ENCODE measurements at places on chromosomes 7 and 10.

DNA sequence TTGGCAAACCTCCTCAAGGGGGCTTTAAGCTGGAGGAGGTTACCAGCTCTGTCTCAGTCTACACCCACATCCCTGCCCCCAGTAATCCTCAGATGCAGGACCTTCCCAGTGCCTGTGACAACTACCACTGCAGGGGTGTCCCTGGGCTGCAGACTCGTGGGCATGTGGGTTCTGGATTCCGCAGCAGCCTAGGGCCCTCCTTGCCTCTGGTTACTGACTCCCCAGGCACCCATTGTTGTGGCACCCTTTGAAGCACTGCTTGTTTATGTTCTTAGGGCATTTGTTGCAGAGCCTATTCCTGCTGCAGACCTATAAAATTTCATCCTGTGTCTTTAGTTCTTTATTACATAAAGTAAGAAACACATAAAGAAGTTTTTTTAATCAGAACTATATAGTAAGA lies 51.1 kb upstream of the GJD4 start:
- no peak for DNase-seq

DNA sequence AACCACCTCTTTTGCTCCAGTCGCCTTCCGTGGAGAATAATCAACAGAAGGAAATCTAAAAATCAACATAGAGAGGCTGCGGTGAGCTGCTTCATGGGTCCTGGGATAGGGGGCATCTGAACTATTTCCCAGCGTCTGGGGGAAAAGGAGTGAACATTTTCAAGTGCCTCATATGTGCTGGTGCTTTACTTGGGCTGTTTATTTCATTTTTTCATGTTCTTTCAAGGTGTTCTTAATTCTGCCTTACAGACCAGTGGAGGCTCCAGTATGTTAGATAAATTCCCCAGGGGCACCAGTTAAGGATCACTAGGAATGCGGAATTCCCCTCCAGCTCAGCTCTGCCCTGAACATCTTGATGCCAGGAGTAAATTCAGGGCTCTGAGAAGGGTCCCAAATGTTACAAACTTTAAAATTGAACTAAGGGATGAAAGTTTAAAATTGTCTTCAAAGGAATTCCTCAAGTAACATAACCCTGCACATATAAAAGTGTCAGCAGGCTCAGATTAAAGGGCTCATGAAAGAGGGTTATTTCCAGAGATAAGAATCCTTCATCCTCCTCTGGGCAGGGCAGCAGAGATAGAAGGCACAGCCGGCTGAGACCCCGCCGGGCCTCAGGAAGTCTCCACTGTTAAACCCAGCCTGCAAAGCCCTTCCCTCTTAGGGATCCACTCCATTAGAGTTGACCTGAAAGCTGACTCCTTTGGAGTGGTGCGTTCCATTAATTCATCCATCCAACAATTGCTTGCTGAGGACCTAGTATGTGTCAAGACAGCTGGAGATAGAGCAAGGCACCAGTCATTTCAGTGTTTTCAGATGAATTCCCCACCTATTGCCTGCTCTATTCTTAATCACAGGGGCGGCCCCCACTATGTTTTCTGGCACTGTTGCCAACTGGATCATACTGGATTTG lies 345.8 kb downstream of the KCNMA1 start:
- no peak for DNase-seq

GRCh38 chr10:124678557-124679240 lies 65.5 kb downstream of the FAM53B start:
- DNase-seq: no peak

DNA sequence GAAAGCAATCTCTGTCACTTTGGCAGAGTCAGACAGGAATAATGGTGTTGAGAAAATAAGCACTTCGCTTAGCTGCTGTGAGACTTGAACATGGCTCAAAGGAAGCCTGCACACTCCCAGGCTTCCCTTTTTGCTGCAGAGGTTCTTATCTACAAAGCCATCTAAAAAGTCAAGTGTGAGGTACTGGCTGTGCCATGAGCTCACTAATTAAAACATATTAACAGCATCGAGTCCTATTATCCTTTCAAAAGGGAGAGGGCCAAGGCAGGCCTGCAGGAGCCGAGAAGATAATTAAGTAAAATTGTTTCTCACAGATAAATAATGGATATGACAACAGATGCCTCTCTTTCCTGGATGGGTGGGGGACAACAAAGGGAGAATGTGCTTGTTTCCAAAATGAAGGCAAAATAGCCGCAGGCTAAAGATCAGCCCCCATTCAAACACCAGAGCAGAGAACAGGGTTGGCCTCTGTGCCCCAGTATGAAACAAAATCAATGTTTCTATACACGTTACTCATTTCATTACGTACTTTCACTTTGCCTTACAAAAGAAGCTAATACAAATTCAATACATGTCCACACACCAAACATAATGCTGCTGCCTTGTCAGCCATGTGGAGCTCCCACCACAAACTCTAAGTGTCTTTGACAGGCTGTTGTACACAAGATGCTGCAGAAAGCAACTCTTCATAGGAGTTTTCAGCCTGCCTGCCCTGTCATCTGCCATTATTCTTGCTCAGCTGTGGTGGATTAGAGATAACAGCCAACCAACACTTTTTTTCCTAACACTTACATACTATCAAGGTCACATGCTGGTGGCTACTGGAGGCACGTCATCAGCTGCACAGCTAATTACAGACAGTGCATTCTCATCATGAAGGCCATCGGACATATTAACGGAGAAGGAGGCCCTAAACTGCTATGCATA lies 55.3 kb downstream of the ELAPOR2 start:
- no peak for DNase-seq

GRCh38 chr10:78004215-78005026 lies 24.9 kb downstream of the POLR3A start:
- DNase-seq: no peak

DNA sequence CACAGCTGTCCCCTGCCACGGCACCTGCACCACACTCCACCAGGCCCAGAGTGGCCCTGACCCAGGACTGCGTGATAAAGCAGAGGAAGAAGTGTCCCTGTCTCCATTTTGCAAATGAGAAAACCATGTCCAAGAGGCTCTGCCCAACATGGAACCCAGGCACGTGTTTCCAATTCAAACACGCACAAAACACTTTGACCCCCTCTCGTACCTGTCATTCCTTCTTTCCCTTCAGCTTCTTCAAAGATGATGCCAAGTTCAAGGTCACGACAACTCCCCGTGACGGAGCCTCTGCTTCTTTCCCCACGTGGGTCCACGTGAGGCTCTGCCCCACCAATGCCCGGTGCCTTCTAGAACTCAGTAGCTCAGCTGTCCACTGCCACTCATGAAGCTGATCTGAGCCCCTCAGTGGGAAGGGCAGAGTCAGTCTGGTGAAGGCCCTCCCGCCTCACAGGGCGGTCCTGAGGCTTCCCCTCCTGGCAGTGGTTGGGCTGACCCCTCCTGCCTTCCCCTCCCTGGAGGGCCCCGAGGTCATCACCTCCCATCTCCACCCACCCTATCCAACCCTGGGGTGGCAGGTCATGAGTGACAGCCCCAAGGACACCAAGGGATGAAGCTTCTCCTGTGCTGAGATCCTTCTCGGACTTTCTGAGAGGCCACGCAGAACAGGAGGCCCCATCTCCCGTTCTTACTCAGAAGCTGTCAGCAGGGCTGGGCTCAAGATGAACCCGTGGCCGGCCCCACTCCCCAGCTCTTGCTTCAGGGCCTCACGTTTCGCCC lies 19.0 kb downstream of the CALML5 start:
- DNase-seq: no peak

- no peak for DNase-seq
Measured at GRCh38 chr7:43647339-43647672, 64.4 kb downstream of the STK17A start.

- DNase-seq: no peak
Measured at GRCh38 chr10:17423632-17424186, 30.7 kb downstream of the ST8SIA6 start.

DNA sequence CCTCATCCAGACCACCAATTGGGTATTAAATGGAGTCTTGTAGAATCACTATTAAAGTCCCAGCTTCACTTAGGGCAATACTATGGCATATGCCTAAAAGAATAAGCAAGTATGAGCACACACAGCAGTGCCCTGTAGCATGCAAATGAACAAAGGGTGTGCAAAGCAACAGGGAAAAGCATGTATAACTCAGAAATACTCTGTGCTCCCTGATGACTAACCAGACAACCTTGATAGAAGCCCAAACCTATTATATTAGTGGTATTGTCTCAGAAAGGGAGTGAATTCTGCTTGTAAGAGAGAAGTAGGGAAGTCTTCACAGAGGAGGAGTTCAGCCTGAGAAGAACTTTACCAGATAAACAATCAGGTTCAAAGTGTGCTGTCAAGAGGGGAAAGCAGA lies 131.2 kb downstream of the DGKI start:
- no peak for DNase-seq

DNA sequence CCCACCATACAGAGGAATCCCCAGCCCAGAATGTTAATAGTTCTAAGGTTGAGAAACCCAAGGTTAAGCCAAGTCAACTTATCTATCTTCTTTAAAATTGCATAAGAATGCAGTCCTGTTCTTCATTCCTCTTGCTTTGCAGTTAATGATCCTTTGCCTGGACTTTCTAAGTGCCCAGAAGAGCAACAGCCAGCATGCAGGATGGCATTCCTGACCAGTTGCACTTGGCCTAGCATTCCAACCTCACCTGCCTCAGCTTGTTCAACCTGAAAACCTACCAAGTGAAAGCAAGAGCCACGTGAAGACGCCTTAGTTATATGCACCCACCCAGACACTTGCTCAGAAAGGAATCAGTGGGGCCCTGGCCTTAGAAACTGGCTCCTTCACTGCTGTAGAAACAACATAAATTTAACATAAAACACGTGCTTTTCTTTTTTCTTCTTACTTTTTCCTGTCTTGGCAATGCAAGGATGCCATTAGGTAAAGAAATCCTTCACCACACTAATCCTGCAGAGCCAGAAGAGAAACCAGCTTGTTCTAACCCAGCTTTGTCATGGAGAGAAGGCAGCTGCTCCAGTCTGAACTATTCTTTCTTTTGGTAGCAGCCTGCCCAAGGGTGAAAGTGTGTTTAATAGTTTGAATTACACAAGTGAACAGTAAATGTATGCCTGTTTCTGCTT lies 25.0 kb downstream of the EGFR start:
- DNase-seq: no peak

DNA sequence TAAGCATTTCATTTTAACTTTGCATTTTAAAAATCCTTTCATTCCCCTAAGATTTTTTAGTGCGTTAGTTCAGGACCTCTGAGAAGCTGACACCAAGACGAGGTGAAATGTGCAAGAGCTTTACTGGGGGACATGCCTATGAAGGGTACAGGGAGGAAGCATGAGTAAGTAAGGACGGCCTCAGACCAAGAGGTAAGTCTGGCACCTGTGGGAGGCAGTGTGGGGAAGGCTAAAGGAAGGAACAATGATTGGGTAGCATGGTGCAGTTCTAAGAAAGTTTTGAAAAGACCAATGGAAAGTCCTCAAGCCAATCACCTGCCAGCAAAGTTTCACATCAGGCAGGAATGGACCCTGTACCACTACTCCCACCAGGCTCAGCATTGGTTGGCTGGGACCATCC lies 369.2 kb downstream of the GFRA1 start:
- DNase-seq: no peak

DNA sequence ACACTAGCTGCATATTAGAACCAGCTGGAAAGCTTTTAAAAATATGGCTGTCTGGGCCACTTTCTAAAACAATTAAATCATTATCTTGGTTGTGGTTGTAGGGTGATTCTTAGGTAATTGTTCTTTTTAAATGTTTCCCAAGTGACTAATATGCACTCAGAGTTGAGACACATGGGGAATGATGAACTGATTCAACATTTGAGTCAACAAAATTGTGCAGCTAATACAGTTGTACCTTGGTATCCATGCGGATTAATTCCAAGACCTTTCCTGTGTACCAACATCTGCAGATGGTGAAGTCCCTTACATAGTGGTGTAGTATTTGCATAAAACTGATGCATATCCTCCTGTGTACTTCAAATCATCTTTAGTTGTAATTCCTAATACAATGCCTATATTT lies 242.2 kb downstream of the ATRNL1 start:
- no peak for DNase-seq

GRCh38 chr10:72276421-72277339 lies 3.0 kb downstream of the DDIT4 start:
- peak; percentile 68 for DNase-seq

GRCh38 chr7:47846138-47846836 lies 102.0 kb downstream of the PKD1L1 start:
- no peak for DNase-seq

GRCh38 chr7:55006499-55006898 lies 12.3 kb upstream of the EGFR start:
- DNase-seq: no peak

- no peak for DNase-seq
Measured at GRCh38 chr7:9890092-9890491, 1083.6 kb upstream of the PHF14 start.

- DNase-seq: no peak
Measured at GRCh38 chr7:142873281-142873784, 12.2 kb downstream of the TRPV6 start.

- DNase-seq: no peak
Measured at GRCh38 chr10:112983444-112984056, 33.5 kb downstream of the TCF7L2 start.

- no peak for DNase-seq
Measured at GRCh38 chr7:41847151-41847550, 144.3 kb upstream of the INHBA start.

- no peak for DNase-seq
Measured at GRCh38 chr10:49161411-49161997, 26.7 kb downstream of the TMEM273 start.

DNA sequence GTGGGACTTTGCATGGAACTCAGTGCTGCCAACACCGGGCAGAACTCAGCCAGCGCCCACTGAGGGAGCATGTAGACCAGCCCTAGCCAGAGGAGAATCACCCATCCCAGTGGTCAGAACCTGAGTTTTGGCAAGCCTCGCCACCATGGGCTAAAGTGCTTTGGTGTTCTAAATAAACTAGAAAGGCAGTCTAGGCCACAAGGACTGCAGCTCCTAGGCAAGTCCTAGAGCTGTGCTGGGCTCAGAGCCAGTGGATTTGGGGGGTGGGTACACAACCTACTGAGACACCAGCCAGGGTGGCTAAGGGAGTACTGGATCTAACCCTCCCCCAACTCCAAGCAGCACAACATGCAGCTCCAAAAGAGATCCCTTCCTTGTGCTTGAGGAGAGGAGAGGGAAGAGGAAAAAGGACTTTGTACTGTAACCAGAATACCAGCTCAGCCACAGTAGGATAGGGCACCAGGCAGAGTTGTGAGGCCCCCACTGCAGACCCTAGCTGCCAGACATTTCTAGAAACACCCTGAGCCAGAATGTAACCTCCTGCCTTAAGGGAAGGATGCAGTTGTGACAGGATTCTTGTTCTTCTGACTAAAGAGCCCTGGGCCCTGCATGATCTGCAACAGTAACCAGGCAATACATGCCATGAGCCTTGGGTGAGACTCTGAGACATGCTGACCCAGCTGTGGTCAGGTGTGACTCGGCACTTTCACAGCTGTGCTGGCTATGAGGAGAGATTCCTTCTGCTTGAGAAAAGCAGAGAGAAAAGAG lies 24.4 kb downstream of the GSDME start:
- DNase-seq: no peak

DNA sequence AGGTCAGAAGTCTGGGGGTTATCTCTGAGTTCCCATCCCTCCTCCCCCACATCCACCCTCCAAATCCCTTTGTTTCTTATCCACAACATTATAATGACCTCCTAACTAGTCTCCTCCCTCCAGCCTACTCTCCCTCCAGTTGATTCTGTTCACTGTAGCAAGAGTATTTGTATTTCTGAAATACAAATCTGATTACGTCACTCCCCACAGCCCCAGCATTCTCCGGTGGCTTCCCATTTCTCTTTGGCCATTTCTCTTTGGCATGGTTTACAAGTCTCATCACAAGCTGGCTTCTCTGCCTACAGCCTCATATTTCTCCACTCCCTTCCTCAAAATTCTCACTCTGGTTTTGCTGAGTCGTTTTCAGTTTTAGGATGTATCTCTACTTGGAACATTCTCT lies 24.6 kb upstream of the MRPS33 start:
- DNase-seq: no peak

- DNase-seq: no peak
Measured at GRCh38 chr10:10788761-10789160, 228.9 kb upstream of the CELF2 start.
